EH (cell line): ENCODE measurements at places on chromosomes 1 and 21.

GRCh38 chr21:26117324-26117971 lies 53.1 kb downstream of the APP start:
- DNase-seq, result no peak

DNA sequence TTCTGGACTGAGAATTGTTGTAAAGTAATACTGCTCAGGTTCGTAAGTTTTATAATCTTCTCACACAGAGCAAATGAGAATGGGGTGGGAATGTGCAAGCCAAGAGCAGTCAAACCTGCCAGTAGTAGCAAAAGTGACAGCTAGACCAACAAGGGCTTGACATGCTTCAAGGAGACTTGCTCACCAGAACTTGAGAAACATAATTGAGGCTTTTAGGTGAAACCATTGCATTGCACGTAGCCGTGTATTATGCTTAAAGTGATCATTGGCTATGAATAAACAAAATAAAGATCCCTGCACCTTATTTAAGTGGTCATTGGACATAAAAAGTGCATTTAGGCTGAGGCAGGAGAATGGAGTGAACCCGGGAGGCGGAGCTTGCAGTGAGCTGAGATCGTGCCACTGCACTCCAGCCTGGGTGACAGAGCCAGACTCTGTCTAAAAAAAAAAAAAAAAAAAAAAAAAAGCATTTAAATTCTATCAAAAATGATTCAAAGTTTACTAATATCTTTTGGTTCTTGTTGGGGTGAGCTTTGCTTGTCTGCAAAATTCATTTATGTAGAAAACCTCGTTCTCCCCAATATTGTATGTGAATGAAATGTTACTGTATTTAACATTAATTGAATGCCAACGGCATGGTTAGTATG lies 11.8 kb upstream of the CCT8 start:
- DNase-seq, result no peak

DNA sequence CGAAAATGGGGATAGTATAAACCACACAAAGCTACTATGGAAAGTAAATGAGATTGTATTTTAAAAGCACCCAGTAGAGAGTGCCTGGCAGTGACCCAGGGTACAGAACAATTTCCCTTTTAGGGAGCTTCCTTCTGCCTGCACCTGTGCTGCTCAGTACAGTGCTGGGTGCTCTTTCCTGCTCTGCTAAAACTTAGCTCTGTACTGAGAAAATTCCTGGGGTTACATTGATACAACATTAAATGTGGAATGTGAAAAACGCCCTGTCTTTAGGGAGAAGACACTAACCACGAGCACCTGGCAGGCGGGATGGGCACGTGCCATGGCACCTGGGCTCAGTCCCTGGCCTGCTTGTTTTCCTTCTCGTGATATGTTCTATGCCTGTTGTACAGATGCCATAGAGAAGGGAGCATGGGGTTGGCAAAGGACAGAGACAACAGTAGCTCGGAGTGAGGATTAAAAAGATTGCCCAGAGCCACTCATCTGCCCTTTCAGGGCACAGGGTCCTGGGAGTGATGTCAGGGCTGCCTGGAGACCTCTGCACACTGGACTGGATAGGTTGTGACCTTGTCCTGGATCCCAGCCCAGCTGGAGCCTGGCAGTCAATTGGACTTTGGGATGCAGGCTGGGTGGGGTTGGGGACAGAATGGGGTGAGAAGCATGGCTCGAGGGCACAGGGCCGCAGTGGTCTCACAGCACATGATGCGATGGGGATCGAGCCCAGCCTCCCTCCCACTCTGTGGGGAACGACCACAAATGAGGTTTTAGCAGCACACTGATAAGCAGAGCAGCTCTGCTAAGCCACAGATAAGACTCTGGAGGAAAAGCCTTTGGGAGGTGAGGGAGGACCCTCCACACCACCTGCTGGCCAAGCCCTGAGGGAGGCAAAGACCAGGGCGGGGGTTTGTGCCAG lies 4.2 kb downstream of the SPATA46 start:
- DNase-seq, result no peak

GRCh38 chr1:10932088-10932487 lies 80.4 kb upstream of the TARDBP start:
- DNase-seq, result no peak

GRCh38 chr1:45887156-45887842 lies 83.9 kb downstream of the MAST2 start:
- no peak for DNase-seq

DNA sequence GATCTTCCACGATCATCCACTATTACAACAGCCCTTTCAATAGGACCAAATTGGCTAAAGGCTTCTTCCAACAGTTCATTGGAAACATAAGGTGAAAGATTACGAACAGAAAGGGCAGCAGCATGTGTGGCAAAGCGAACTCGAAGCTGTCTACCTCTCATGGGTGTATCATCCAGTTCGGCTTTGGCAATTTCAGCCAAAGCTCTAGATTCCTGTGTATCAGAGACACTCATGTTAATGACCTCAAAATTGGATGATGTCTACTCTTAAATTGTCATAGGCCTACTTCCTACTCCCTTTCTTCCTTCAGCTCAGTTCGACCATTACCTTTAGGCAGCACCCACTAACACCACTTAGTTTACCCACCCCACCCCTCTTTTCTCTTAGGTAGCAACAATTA lies 2.2 kb downstream of the SFPQ start:
- DNase-seq, result no peak
